ENCODE measurements at places on chromosomes 4 and X. TPM values are rescaled to one million over a fixed set of nuclear protein-coding genes. Genes with fewer than 3 reads are reported as not detected.

GRCh38 chr4:171024720-171025303, 788.4 kb upstream of the GALNTL6 start:
- no peak for DNase-seq

DNA sequence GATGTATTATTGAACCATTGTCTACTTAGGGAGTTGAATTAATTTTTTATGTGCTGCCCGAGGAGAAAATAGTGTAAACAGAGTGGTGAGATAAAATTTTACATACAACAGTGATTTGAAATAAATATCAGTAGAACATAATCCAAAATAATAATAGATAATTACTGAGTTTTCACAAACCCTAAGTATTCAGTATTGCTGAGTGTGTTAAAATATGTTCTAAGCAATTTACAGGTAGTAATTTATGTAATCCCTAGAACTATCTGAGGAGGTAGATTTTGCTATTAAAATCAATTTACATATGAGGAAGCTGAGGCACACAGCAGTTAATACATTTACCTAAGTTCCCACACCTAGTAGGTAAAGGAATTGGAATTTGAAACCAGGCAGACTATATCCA, 134.7 kb upstream of the FAT1 start:
- DNase-seq = no peak

DNA sequence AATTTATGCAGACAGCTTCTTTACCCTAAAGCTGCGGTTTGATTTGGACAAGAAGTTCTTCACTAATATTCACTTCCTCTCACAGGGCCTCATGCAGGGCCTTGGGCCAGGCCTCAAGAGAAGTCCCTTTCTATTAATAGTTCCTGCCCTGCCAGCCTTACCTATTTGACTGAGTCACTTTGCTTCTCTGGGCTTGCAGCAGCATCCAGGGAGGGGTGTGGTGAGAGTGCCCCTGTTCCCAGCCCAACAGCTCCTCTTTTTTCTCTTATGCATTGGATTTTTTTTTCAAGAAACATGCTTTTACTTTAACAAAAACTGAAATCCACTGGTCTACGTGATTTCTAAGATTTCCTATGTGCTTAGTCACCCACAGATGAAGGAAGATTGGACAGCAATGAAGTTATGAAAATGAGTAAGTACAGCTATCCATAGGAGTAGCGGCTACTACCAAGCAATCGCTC, 26.7 kb downstream of the FAM156B start:
- DNase-seq = peak; percentile 47

GRCh38 chr4:4861390-4862018, 2.0 kb downstream of the MSX1 start:
- DNase-seq = no peak

DNA sequence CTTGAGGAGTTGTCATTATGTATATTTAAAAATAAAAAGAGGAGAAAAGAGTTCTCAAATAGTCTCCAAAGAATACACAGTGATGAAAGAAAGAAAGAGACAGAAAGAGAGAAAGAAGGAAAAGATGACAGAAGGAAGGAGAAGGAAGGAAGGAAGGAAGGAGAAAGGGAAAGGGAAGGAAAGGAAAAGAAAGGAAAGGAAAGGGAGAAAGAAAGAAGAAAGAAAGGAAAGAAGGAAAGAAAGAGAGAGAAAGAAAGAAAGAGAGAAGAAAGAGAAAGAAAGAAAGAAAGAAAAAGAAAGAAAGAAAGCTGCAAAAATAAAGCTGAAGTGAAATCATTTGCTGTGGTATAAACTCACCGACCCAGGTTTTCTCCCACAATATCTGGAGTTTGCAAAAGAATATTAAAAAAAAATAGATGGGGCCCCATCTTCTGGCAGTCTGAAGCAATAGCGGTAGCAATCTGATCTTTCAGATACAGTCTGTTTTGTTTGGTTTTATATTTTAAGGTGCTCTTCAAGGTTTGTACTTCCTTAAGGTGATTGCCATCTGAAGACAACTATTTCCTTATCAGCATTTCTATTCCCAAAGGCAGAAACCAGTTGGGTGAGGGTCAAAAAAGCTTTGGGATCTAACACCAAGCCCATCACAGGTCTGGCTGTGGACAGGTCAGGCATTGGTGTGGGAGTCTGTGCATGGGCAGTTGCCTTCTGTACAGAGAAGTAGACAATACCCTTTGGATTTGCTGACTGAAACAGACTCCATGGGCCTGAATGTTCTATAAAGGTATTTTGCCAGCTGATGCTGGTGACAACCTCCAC, 160.4 kb downstream of the CPEB2 start:
- no peak for DNase-seq

DNA sequence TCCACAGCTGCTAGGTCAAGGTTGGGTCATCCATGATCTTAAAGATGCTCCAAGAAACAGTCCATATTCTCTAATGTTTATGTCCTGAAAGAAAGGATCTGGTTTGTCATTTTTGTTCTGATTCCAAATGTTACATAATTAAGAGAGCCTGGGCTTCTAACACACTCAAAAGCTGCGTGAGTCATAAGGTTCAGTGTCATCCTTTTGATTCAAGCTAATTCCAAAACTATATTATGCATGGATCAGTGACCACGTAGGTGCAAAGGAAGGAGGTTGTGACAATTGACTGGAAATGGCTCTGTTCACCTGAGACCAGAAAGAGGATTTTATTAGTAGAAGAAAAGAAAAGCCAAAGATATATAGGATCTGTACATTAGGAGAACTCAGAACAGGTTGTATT, 268.7 kb upstream of the GK2 start:
- DNase-seq = no peak

GRCh38 chr4:125520258-125520990, 205.7 kb downstream of the FAT4 start:
- no peak for DNase-seq

GRCh38 chr4:123804196-123804721, 407.7 kb downstream of the SPRY1 start:
- no peak for DNase-seq

DNA sequence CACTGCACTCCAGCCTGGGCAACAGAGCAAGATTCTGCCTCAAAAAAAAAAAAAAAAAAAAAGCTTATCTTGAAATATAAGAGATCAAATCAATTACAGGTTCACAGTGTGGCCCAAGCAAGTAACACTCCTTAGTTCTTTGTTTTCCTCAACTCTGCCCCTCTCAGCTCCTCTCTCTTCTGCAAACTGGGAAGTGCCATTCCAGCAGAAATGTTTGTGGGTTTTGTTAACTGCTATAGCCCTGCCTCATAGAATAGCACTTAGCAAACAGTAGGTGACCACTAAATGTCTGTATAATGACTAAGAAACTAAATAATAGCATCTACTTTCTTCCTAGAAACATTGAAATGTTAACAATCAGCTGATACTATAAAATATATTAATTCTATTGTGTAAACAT, 160.0 kb upstream of the NAP1L5 start:
- no peak for DNase-seq

GRCh38 chr4:141124224-141124623, 9.0 kb downstream of the RNF150 start:
- DNase-seq = no peak

DNA sequence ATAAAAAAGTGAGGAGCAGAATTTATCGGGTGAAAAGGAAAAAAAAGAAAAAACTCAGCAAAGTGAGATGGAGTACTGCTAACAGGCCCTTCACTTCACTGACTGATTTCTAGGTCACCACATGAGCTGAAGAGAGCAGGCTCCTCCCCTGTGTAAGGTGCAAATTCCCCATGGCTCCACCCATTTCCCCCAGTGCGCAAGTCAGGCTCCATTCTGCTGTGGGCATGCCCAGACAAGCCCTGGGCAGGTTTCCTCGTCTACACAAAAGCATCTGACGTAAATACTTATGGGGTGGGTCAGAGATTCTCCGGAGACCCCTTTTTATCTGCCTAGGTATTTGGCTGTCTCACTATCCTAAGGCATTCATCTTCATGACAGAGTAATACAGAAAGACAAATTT, 157.9 kb downstream of the MAGEB5 start:
- no peak for DNase-seq

DNA sequence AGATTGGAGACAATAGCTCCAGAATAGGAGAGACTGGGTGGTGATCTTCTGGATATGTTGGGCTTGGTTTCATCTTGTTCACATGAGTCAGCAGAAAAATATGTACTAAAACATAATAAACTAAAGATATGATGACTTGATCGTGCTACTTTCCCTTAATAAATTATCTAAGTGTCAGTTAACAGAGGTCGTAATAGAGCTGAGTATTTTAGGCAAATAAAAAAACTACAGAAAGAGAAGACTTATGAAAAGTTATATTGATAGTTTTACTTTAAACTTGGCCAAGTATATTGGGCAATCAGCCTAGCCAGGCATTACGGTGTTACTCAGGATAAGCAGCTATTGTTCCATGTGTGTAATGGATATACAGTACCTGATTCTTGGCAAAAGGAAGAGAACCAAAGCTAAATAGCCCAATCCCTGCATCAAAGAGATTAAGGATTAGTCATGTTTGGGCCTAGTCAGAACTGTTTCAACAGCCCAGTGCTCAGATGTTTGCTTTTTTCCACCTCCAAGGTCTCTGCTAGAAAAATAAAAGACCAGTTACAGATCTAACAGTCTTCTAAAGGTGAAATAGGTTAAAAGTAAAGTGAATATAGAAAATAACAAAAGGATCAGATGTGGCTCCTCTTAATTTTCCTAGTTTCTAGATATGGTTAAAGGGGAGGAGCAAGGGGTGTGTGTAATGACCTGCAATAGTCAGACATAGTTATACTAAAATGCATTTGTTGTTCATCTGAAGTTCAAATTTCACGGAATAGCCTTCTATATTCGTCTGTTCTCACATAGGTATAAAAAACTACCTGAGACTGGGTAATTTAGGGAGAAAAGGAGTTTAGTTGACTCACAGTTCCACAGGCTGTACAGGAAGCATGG, 262.6 kb downstream of the ADGRL3 start:
- no peak for DNase-seq

DNA sequence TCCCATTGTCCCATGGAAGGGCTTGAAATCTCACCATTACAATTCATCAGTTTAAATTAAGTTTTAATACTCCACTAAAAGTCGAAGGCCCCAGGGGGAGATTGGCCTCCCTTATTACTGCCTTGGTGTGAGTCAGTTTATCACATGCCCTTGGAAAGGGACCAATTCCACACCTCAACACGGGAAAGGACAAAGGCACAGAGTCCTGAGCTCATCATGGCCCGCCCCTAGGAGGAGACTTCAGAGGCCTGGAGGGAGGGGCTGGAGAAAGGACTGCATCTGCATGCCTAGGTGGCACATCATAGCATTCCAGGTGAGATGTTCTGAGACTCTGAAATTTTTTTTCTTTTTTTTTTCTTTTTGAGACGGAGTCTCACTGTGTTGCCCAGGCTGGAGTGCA, 2.8 kb upstream of the SEL1L3 start:
- peak; percentile 15 for DNase-seq

DNA sequence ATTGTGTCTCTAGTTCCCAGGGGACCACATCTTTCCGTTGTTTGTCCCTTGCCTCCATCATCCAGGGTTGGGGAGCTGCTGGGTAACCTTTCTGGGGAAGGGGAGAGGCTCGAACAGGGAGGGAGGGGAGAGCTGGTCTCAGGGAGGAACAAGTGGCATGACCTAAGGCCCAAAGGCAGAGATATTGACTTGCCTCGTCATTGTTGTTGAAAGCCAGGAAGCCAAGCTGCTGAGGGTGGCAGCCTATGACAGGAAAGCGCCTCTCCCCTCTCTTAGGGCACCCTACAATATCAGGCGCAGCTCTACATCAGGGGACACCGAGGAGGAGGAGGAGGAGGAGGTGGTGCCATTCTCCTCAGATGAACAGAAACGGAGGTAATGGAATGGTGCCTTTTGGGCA, 20.8 kb downstream of the ZNF185 start:
- DNase-seq = no peak

ARHGEF38 gene
- total RNA-seq = not detected

SYNPO2 gene
- total RNA-seq = 0.46 TPM

NAA11 gene
- not detected for total RNA-seq

REELD1 gene
- total RNA-seq = not detected

PLK4 gene
- total RNA-seq = 7.3 TPM

RAB39B gene
- 1.6 TPM for total RNA-seq

PRDM8 gene
- 3.6 TPM for total RNA-seq

TMEM271 gene
- total RNA-seq = not detected

Measured in MG63 (cell line).